ENCODE measurements at places on chromosomes 4 and X.
A peak's percentile ranks its signal among the peaks of the same experiment; 100 is the strongest.

DNA sequence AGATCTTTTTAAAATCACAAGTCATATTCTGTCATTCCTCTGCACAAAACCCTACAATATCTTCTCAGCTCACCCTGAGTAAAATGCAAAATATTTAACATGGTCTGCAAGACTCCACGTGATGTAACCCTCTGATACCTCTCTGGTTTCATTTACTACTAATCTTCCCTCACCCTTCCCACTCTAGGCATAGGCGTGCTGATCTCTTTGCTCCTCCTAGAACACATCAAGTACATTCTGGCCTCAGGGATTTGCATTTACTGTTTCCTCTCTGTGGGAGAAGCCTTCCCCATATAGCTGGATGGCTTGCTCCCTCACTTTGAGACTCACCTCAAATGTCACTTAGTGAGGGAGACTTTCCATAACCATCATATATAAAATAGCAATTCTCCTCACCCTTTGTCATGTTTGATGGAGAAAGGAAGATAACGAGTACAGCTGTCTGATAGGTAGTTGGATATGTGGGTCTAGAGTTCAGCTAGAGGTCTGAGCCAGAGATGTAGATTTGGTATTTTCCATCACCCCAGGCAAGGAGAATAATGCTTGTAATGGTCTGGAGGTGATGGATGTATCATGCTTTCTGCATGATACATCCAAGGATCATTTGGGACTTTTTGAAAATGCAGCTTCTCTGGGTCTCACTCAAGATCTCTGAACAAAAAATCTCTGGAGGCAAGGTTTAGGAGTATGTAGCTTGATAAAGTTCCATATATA, 123.9 kb upstream of the VAMP7 start:
- no peak for DNase-seq

DNA sequence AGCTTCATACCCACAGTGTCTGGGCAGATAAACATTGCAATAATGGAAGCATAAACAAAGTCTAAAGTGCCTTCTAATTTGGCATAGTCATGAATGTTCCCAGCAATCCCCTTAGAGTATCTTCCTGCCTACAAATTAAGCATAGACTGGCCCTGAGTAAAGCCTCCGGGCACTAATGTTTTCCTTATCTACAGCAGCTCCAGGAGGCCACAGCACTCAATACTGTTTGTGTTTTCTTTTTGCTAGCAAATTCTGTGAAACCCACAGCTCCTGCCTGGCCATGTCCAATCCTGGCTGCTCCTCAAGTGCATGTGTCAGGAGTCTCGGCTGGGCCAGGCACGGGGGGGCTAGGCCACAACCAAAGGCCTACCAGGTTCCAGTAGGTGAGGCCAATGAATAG, 102.7 kb upstream of the TBC1D9 start:
- no peak for DNase-seq

GRCh38 chr4:68180849-68181526, 51.3 kb upstream of the TMPRSS11F start:
- no peak for DNase-seq

DNA sequence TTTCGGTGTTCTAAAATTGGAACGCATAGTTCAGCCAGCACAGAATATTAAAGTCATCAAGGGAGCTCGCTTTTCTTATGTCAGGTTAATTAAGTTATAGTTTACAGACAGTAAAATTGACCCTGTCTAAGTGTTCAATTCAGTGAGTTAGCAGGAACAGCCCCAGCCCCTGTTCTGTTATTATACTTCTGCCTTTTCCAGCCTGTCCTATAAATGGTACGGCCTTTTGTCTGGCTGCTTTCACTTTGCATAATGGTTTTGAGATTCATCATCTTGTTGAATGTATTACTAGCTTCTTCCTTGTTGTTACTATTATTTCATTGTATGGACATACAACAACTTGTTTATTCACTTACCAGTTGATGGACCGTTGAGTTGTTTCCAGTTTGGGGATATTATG, 9.5 kb downstream of the CXCL13 start:
- no peak for DNase-seq

DNA sequence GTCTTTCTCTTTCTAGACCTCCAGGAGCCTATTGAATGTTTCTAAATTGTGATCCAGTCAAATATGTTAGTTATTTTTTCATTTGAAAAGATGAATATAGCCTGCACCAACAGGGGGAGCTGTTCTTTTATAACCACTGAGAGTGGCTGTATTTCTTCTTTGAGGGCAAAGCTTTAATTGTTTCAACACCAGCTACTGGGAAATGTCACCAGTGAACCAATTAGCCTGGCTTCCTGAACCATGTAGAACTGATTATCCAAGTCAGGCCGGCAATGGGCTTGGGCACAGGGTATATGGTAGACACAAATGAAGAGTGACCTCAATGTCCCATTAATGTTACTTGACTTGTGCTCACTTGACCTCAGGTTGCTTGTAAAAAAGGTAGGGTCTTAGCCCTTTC, 4.8 kb upstream of the DAPP1 start:
- no peak for DNase-seq

DNA sequence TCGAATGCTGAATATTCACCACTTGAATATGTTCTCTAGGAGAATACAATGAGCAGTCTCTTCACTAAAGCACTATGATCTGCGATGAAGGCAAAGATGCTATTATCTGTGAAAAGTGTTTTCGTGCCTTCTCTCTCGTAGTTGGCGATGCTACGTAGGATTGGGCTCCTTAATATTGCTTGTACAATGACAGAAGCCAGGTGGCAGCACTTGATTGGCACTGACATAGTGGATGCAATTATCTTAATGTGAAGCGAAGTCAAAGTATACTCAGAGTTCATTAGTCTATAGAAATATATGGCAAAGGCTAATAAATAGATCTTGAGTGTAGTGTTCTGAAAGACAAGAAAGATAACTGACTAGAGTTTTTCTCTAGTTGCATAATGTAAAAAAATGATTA, 1135.7 kb upstream of the AGA start:
- peak; percentile 1 for DNase-seq

Measured in NCI-H524 (cell line).